ENCODE measurements at places on chromosomes 2 and 18.

- DNase-seq, result no peak
Observed at GRCh38 chr2:224971214-224971613, 71.1 kb downstream of the DOCK10 start.

DNA sequence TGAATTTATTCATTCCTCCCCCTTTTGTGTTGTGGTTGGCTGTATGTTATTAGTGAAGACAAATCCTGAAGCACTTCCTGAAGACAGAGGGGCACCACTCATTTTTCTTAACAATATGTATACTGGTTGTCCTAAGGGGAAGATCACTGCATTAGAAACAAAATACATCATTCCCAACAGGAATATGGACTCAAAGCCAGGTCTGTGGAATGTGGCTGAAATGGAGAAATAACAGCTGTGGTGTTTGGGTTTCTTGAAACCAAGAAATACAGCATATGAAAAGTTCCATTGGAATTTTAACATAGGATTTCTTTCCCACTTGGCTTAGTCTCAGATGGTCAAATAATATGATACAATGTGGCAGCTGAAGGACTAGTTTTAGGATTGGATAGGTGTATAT, 267.6 kb downstream of the KCNE4 start:
- DNase-seq, result no peak

GRCh38 chr2:64624108-64624610, 29.6 kb downstream of the SERTAD2 start:
- DNase-seq, result no peak

GRCh38 chr18:79309614-79310358, 85.9 kb upstream of the NFATC1 start:
- no peak for DNase-seq

- no peak for DNase-seq
Observed at GRCh38 chr2:135651717-135652116, 89.9 kb upstream of the UBXN4 start.

GRCh38 chr18:58578321-58578720, 50.6 kb downstream of the ALPK2 start:
- DNase-seq, result no peak

DNA sequence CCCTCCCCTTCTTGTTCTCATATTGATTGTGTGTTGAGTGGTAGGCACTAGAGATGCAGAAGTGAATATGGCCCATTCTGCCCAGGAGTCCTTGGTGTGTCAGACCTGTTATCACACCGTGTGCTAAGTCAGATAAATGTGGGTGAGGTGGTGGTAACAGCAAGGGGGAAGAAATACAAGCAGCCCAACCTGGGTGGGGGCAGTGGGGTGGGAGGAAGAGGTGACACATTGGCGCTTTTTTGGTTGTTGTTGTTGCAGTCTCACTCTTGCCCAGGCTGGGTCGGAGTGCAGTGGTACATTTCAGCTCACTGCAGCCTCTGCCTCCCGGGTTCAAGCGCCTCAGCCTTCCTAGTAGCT, 12.8 kb downstream of the B3GNT2 start:
- peak; percentile 66 for DNase-seq

DNA sequence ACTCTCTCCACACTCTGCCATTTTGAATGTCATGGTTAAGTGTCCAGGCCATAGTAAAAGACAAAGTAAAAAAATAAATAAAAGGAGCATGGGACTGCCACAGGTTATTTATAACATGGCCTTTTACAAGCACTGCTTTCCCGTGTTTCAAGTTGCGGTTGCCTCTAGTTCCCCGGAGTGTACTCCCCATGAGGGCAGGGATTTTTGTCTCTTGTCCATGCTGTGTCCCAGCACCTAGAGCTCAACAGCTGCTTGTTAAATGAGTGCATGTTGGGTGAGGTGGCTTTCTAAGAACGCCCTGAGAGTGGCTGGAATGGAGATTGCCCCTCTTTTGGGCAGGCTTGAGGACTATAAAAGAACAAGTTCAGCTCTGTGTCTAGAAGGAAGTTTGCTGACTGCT, 8.4 kb downstream of the CAVIN2 start:
- no peak for DNase-seq

DNA sequence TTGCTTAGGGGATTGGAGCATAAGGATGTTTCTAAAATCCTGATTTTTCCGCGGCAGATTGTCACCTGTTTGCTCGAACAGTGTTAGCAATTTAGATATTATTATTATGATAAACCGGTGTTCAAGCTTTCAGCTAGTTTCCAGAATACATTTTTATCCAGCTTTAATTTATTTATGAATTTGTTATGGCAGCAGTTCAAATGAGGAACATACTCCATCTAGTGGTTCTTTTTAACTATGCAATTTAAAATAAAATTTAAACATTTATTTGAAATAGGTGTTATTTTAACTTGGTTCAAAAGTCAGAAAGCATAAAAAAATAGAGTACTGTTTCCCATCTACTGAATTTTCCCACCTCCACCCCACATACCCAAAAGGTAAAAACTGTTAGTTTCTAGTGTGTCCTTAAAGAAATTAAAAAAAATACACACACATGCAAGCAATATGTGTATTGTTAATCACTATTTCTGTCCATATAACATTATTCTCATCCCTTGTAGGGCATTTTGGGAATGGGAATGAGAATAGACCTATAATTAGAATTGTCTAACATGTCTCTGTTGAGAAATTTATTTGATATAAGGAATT, 23.2 kb downstream of the ACOXL start:
- DNase-seq, result no peak

DNA sequence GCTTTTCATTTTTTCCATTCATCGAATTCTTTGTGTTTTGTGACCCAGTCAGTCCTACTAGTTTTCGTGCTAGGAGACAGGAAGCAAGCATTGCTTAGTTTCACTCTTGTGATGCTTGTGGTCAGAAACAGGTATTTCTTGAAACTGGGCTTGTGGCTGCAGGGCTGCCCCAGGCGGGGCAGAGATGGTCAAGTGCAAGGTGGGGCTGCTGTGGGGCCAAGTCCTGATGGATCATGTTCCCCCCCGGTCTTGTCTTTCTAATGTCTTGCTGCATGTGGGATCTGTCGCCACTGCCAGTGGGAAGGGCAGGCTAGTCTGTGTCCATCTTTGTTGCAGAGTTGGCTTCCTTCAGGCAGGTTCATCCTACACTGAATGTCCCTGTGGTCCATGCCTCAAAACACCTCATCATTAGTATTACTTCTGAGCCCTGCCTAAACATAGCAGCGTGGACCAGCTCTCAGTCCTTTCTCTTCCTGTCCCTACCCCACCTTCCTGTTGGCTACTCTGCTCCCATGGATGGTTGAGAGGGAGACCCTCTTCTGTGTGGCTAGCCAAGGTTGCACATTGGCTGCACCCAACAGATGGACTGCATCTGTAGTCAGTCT, 38.7 kb downstream of the INPP4A start:
- no peak for DNase-seq

GRCh38 chr18:59842947-59843346, 56.8 kb upstream of the PMAIP1 start:
- no peak for DNase-seq

DNA sequence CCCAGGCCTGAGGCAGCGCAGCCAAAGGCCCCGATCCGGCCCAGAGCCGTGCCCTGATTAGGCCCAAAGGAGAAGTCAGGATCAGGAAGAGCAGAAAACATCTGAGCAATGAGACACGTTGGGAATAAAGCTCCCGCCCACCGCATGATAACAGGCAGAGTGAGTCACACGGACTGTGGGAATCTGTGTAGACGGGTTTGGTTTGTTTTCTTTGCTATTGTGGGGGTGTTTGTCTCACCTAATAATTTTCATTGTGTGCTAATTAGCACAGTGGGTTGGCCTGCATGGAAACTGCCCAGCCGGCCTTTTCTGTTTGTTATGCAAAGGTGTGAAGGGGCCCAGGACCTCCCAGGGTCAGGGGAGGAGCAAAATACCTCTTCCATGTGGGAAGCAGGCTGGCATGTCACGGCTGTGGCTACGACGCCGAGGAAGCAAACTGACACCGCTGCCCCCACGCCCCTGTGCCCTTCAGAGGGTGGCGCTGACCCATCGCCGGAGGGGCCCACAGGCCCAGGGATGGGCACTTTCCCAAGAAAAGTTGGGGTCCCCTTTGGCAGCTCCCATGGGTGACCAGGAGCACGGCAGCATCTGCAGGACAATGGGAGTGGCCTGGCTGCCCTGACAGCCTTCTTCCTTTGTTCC, 68.4 kb upstream of the CTDP1 start:
- DNase-seq, result no peak

- DNase-seq, result no peak
Observed at GRCh38 chr2:191122638-191123294, 28.0 kb downstream of the STAT4 start.

- DNase-seq, result no peak
Observed at GRCh38 chr18:27901424-27902226, 275.3 kb downstream of the CDH2 start.

DNA sequence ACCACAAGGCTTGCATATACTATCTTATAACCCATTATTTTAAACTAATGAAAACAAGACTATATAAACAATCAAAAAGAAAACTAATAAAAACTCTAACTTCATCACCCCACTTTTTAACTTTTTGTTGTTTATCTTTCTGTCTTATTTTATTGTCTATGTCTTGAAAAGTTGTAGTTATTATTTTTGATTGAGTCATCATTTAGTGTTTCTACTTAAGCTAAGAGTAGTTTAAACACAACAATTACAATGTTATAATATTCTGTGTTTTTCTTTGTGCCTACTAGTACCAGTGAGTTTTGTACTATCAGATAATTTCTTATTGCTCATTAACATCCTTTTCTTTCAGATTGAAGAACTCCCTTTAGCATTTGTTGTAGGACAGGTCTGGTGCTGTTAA, 318.7 kb upstream of the ATP5MC3 start:
- DNase-seq, result no peak
